Right lobe of liver (tissue), 6 donors: ENCODE measurements at places on chromosomes 4 and X. TPM values are rescaled to one million over a fixed set of nuclear protein-coding genes. Genes with fewer than 3 reads are reported as not detected.

GRCh38 chr4:40976343-40976742 is 226.6 kb downstream of the NSUN7 start:
- no peak for DNase-seq
- H3K27ac ChIP-seq, result no peak overlapping the region
- no peaks in the 10 kb centered on the region for H3K36me3 ChIP-seq
- H3K4me1 ChIP-seq, result no peaks in the 10 kb centered on the region

DNA sequence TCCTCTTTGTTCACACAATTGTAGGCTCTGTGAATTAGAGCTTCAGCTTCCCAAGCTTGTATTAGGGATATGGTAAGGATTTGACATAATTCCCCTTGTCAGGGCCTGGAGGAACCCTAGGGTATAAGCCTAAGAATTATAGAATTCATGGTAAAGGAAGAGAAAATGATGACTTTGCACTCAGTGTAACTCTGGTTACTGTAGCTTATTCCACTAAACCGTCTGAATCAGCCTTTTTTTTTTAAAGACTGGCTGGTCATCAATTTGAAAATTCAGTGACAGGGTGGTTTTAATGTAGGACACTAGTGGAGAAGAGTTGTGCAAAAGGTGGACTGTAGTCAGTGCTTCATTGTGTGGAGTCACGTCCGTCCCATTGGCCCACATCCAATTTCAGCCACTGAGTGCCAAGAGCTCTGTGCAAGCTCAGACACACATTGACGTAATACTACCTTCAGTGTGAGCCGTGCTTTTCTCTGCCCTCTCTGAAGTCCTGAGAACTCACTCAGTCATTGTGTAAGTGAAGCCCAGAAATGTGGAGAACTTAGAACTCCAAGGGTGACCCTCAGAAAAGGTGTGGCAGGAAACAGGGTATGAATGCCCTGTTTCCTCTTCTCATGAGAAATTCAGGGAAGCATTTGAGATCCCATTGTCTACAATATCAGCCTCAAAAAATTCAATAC is 449.8 kb downstream of the C4orf33 start:
- no peaks in the 10 kb centered on the region for H3K4me1 ChIP-seq
- DNase-seq, result peak; percentile 75
- no peak overlapping the region for H3K4me3 ChIP-seq

DNA sequence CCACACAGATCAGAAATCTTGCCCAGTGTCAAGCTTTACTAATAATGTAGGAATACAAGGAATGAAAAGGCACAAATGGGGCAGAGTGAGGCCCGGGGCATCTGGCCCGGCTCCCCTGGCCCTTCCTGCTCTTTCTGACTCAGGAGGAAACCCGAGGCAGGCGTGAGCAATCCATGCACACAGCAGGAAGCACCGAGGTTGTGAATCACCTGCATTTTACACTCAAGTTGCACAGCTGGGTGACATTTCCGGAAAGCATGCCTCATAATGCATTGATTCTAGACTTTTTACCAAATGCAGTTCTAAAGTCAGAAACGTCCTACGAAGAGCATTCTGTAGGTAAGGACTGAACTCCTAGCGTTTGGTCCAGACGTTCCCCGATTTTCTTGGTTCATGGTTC is 38.9 kb downstream of the PRIMPOL start:
- H3K27ac ChIP-seq, result no peak overlapping the region
- H3K4me1 ChIP-seq, result no peaks in the 10 kb centered on the region
- DNase-seq, result no peak
- no peaks in the 10 kb centered on the region for H3K27me3 ChIP-seq
- peaks cover 3% of the 10 kb centered on the region for H3K36me3 ChIP-seq
- H3K4me3 ChIP-seq, result no peak overlapping the region

CRMP1 gene
- total RNA-seq, result not detected

- H3K4me1 ChIP-seq, result no peaks in the 10 kb centered on the region
- H3K27me3 ChIP-seq, result no peaks in the 10 kb centered on the region
- no peak overlapping the region for H3K27ac ChIP-seq
- no peak overlapping the region for H3K4me3 ChIP-seq
- H3K36me3 ChIP-seq, result no peaks in the 10 kb centered on the region
Measured at GRCh38 chr4:145679520-145679919, 426 bp upstream of the C4orf51 start.
